Amygdala (tissue), 56 donors: ENCODE measurements at places on chromosomes 2 and 18.

DNA sequence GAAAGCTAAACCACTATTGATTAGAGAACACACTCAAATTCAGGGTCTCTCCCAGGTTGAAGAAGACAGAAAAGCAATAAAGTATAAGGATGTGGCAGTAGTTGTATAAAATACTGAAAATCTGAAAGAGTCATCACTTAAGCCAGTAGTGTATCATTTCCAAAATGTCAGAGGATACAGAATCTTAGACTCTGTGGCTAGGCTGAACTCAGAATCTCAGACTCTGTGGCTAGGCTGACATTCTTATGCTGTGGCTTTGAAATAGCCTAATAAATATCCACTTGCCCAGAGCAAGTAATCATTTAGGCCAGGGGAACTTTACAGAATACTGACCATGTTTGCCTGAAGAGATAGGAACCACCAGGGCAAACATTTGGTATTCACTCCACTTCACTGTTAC is 13.1 kb downstream of the MCFD2 start:
- DNase-seq, result no peak

- DNase-seq, result no peak
These were observed 174.2 kb downstream of the PRPF40A start for GRCh38 chr2:152542995-152543481.

DNA sequence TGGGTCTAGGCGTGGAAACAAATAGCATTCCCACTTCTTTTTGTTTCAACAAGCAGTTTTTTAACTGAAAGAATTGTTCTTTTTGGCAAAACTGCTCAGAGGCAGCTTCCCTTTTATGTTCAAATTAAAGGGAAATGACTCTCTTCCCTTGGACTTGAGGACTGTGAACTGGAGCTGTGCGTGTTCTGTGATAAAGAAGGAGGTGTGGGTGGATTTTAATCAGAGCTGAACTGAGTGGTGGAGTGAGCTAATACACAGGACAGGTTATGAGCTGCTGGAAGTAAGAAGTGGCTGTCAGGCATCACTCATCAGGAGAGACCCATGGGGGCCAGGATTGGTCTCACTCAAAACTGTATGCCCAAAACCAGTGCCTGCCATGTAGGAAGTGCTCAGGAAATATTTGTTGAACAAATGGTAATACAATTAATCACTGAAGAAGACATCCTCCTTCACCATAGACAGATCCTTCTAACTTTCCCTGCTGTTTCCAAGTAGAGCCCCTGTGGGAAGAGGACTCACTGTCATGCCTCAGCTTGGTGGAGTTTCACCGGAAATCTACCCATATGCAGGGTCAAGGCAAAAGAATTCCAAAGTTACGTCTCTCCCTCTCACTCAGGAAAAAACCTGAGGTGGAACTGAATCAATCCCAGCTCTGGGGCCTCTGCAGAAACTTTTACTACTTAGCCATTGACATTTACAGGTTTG is 55.9 kb downstream of the FEZ2 start:
- no peak for DNase-seq

DNA sequence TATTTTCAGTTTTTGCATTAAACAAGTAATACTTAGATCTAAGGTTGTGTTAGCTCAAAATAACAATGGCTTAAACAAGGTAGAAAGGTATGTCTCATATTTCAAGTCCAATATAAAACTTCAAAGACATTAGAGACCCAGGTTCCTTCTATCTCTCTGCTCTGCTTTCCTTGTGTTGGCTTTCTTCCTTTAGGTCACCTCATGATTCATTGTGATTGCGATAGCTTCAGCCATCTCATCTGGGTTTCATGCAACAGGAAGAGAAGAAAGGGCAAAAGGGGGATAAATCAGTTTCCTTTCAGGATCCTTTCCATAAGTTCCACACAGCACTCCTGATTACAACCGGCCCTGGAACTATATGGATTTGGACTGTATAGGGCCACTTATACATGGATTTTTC is 16.0 kb upstream of the TBR1 start:
- no peak for DNase-seq
